Chondrocyte (in vitro differentiated cells): ENCODE measurements at places on chromosomes 11 and 22. TPM values are rescaled to one million over a fixed set of nuclear protein-coding genes. Genes with fewer than 3 reads are reported as not detected.

The RTN4RL2 gene
- 0.31 to 0.57 TPM in 2 of 3 replicates, not detected in the other for total RNA-seq

The MFRP gene
- not detected in 3 replicates for total RNA-seq

The PLCB3 gene
- 35.5 to 51.4 TPM (median 47.2 TPM) in 3 replicates for total RNA-seq

The GGT1 gene
- 1.4 to 1.8 TPM (median 1.5 TPM) in 3 replicates for total RNA-seq

The KDELR3 gene
- total RNA-seq: 127 to 137 TPM (median 134 TPM) in 3 replicates

The SESN3 gene
- 104 to 238 TPM (median 104 TPM) in 3 replicates for total RNA-seq

The OR52I1 gene
- not detected in 3 replicates for total RNA-seq

The SHISAL1 gene
- total RNA-seq: 7.5 to 20.9 TPM (median 8.3 TPM) in 3 replicates

The ESAM gene
- 1.7 to 2.6 TPM (median 2.0 TPM) in 3 replicates for total RNA-seq

The PNPLA5 gene
- total RNA-seq: not detected in 3 replicates

The TBX10 gene
- total RNA-seq: not detected in 3 replicates

The SYT12 gene
- total RNA-seq: 7.2 to 15.3 TPM (median 7.2 TPM) in 3 replicates

The KCNQ1 gene
- 0.41 TPM in 1 of 3 replicates, not detected in the others for total RNA-seq

The ELFN2 gene
- 0.65 to 1.2 TPM (median 1.1 TPM) in 3 replicates for total RNA-seq

The CHEK2 gene
- total RNA-seq: 5.5 to 12.2 TPM (median 8.3 TPM) in 3 replicates

The IFTAP gene
- 16.4 to 19.7 TPM (median 17.9 TPM) in 3 replicates for total RNA-seq

The LIF gene
- 18.9 to 21.5 TPM (median 21.3 TPM) in 3 replicates for total RNA-seq

The APOL3 gene
- 2.3 to 5.9 TPM (median 3.4 TPM) in 3 replicates for total RNA-seq

The MS4A6A gene
- not detected in 3 replicates for total RNA-seq

The GLYAT gene
- not detected in 3 replicates for total RNA-seq

The CABP7 gene
- total RNA-seq: not detected in 3 replicates

The GGTLC3 gene
- total RNA-seq: 0.42 TPM in 1 of 3 replicates, not detected in the others
